ENCODE measurements at places on chromosomes 12 and 14. TPM values are rescaled to one million over a fixed set of nuclear protein-coding genes. Genes with fewer than 3 reads are reported as not detected.

DNA sequence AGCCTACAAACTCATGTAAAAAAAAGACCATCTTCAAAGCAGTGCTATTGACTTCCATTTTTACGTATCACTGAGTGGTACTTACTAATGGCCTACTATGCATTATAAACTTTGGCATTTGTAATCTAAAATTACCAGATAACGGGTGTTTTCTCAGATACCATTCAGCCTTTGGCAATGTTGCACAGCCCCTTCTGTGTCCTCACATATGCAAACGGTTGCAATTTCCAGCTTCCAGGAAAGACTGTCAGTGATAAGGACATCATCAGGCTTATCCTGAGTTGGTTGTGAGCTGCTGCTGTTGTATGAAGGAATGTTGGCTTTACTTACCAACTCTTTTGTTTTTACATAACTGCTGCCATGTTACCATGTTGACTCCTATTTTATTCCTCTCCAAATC, 1.6 kb upstream of the SLC6A13 start:
- peaks cover 12% of the 10 kb centered on the region for H3K4me1 ChIP-seq
- H3K27ac ChIP-seq: no peak overlapping the region
- H3K27me3 ChIP-seq: peaks cover 8% of the 10 kb centered on the region
- no peaks in the 10 kb centered on the region for H3K36me3 ChIP-seq
- no peak overlapping the region for H3K4me3 ChIP-seq
- no peak for DNase-seq

Gene ADCY6
- total RNA-seq: 28.9 TPM

Gene ATF7
- total RNA-seq: 38.3 TPM

DNA sequence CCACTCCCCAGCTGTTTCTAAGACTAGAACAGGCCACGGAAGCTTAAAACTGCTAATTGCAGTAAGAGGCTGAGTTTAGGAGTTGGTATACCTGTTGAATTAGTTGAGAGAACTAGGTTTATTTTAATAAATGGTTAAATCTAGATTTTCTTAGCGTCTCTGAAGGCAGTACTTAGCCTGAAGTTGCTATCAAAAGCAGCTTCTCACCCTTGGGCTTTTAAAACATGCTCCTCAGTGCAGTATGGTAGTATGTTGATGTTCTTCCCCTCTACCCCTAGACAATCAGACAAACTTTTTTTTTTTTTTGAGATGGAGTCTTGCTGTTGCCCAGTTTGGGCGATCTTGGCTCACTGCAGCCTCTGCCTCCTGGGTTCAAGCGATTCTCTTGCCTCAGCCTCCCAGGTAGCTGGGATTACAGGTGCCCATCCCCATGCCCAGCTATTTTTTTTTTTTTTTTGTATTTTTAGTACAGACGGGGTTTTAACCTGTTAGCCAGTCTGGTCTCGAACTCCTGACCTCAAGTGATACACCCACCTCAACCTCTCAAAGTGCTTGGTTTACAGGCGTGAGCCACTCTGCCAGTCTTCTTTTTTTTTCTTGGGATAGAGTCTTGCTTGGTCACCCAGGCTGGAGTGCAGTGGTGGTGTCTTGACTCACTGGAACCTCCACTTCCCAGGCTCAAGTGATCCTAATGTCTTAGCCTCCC, 6.8 kb downstream of the SRSF5 start:
- peaks cover 86% of the 10 kb centered on the region for H3K36me3 ChIP-seq
- DNase-seq: no peak
- no peaks in the 10 kb centered on the region for H3K27me3 ChIP-seq
- H3K4me3 ChIP-seq: no peak overlapping the region

- H3K4me3 ChIP-seq: no peak overlapping the region
- DNase-seq: no peak
- peaks cover 10% of the 10 kb centered on the region for H3K4me1 ChIP-seq
- H3K27me3 ChIP-seq: no peaks in the 10 kb centered on the region
Measured at GRCh38 chr12:8695116-8695515, 2.7 kb upstream of the RIMKLB start.

GRCh38 chr12:11174022-11174421, 3.0 kb downstream of the SMIM10L1 start:
- H3K27ac ChIP-seq: no peak overlapping the region
- no peaks in the 10 kb centered on the region for H3K27me3 ChIP-seq
- DNase-seq: no peak
- no peak overlapping the region for H3K4me3 ChIP-seq
- H3K36me3 ChIP-seq: no peaks in the 10 kb centered on the region

GRCh38 chr12:5294274-5295070, 137.4 kb upstream of the NTF3 start:
- no peaks in the 10 kb centered on the region for H3K36me3 ChIP-seq
- H3K27ac ChIP-seq: no peak overlapping the region
- H3K4me1 ChIP-seq: no peaks in the 10 kb centered on the region

- H3K4me3 ChIP-seq: no peak overlapping the region
- H3K27ac ChIP-seq: no peak overlapping the region
- DNase-seq: no peak
- peaks cover 8% of the 10 kb centered on the region for H3K4me1 ChIP-seq
Measured at GRCh38 chr14:87998482-87998881, 5.5 kb upstream of the GALC start.

DNA sequence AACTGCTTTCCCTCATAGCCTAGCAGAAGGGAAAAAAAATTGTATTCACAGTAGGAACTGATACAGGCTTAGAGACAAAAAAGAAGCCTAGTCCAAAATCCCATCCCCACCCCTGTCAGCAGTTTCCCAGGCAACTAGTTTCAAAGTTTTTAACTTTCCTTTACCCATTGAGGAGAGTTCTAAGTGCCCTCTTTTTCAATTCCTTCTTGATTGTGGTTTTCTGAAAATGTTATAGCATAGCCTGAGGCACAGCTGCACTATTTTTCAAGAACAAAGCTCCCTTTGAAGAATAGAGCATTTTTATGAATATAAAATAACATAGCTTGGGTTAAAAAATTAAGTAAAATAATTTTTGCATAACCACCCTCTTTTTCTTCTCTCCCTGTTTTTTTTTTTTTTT, 81.6 kb downstream of the IPO8 start:
- no peak overlapping the region for H3K4me3 ChIP-seq
- H3K4me1 ChIP-seq: no peaks in the 10 kb centered on the region
- H3K27ac ChIP-seq: no peak overlapping the region
- H3K36me3 ChIP-seq: no peaks in the 10 kb centered on the region
- no peaks in the 10 kb centered on the region for H3K27me3 ChIP-seq

Gene LRRC74A
- not detected for total RNA-seq

- no peaks in the 10 kb centered on the region for H3K4me1 ChIP-seq
- no peaks in the 10 kb centered on the region for H3K36me3 ChIP-seq
- DNase-seq: no peak
- no peak overlapping the region for H3K27ac ChIP-seq
- peaks cover 20% of the 10 kb centered on the region for H3K27me3 ChIP-seq
Measured at GRCh38 chr14:97408937-97409815, 612.0 kb downstream of the VRK1 start.

- no peaks in the 10 kb centered on the region for H3K27me3 ChIP-seq
- no peak for DNase-seq
Measured at GRCh38 chr12:131929581-131930456, 743 bp downstream of the PUS1 start.

Gene AICDA
- total RNA-seq: not detected

Gene OR4E1
- total RNA-seq: not detected

DNA sequence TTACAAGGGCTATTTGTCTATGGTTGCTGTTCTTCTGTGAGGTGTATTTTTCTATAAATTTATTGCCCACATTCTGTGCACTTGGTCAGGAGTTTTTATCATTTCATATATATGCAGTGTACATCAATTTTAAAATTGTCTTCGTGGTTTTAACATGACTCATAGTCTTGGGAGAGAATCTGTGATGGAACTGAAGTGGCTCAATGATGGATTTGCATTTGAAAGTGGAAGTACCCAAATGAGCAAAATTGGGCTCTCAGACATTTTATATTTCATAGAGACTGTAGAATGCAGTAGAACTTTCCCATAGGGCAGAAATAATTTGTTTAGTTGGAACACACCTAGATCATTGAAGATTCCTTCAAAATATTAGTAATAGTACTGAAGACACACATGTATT, 1.9 kb upstream of the SCFD1 start:
- no peak overlapping the region for H3K27ac ChIP-seq
- peaks cover 13% of the 10 kb centered on the region for H3K4me1 ChIP-seq
- DNase-seq: peak; percentile 61
- peaks cover 5% of the 10 kb centered on the region for H3K36me3 ChIP-seq
- H3K27me3 ChIP-seq: no peaks in the 10 kb centered on the region

DNA sequence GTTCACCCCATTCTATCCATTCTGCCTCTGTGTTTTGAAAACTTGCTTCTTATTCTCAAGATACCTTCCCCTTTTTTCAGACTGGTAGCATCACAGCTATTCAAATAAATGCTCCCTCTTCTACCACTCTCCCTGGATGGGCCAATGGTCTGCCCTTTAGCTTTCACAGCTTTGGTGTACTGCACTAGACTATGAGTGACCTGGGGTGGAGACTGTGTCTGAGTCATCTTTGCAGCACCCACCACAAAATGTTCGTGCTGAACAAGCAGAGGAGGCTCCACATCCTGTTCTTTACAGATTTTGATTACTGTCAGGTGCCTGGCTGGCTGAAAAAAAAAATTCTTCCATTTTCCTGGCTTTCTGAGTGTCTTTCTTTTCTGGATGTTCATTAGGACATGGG, 1104.1 kb upstream of the TMEM132C start:
- H3K27me3 ChIP-seq: no peaks in the 10 kb centered on the region
- no peak overlapping the region for H3K27ac ChIP-seq
- no peak overlapping the region for H3K4me3 ChIP-seq
- no peaks in the 10 kb centered on the region for H3K36me3 ChIP-seq
- peak; percentile 80 for DNase-seq
- peaks cover 10% of the 10 kb centered on the region for H3K4me1 ChIP-seq

- H3K4me3 ChIP-seq: no peak overlapping the region
- no peak for DNase-seq
- H3K36me3 ChIP-seq: no peaks in the 10 kb centered on the region
Measured at GRCh38 chr12:130711756-130712155, 4.3 kb downstream of the RIMBP2 start.

Gene B4GALNT1
- total RNA-seq: 2.6 TPM

- H3K4me3 ChIP-seq: no peak overlapping the region
- H3K27me3 ChIP-seq: no peaks in the 10 kb centered on the region
- no peak overlapping the region for H3K27ac ChIP-seq
- DNase-seq: no peak
- H3K4me1 ChIP-seq: peaks cover 6% of the 10 kb centered on the region
- no peaks in the 10 kb centered on the region for H3K36me3 ChIP-seq
Measured at GRCh38 chr12:62917926-62918325, 17.0 kb downstream of the PPM1H start.

GRCh38 chr14:93056840-93057585, 58.7 kb downstream of the ITPK1 start:
- no peak for DNase-seq
- no peaks in the 10 kb centered on the region for H3K4me1 ChIP-seq
- H3K36me3 ChIP-seq: no peaks in the 10 kb centered on the region
- peaks cover 7% of the 10 kb centered on the region for H3K27me3 ChIP-seq
- no peak overlapping the region for H3K4me3 ChIP-seq

Gene STYK1
- 1.6 TPM for total RNA-seq

DNA sequence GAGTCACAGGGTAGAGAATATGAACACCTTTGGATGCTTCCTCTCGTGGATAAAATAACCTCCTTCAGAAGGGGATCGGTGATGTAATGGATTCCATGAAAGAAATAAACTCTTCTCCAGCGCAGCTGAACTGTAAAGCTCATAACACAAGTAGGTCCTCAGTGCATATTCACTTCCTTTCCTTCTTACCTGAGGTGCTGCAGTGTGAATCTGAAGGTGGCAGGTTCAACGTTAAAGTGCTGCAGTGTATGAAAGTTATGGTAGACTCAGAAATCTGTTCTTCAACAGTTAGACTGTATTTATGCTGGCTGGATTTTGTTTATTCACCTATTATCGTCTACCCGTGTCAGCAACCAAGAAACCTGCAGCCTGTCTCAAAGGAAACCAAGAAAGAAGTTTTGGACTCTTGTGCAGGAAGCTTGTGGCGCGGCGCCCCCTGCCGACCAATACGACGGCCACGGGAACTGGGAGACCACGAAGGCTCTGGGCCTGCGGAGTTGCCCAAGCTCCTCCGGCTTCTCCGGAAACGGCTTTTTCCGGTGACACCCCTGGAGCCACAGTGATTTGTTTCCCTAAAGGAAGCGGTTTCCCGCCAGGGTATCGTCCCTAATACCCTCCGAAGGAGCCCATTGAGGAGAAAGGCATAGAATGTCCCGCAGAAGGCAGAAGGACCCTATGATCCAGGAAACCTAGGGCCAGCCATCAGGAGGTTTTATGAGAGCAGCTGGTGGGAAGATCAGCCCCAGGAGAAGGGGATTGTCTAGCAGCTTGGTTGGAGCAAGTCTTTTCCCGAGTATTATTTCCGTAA, 17.6 kb upstream of the RNASE3 start:
- no peaks in the 10 kb centered on the region for H3K36me3 ChIP-seq
- no peak overlapping the region for H3K27ac ChIP-seq
- H3K27me3 ChIP-seq: no peaks in the 10 kb centered on the region
- H3K4me1 ChIP-seq: peaks cover 3% of the 10 kb centered on the region
- DNase-seq: peak; percentile 5
- H3K4me3 ChIP-seq: no peak overlapping the region

DNA sequence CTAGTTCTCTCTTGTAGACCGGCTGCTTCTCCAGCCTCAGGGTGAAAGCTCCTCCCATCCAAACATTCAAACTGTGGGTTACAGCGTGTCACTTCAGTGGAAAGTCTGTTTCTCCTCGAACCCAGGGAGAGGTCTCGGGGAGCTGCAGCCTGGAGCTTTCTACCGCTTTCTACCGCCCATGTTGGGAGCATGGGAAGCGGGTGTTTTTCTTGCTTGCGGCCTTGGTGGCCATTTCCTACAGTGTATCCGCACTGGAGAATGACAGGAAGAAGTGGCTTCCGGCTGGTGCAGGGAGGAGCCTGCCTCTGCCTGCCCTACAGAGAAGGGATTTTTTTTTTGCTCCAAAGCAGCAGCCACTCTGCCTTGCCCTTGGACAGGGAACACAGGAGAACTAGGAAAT, 21.2 kb downstream of the ZFP36L1 start:
- H3K4me3 ChIP-seq: no peak overlapping the region
- H3K27me3 ChIP-seq: no peaks in the 10 kb centered on the region

Gene TTC9
- total RNA-seq: 8.4 TPM

Gene CARMIL3
- 0.34 TPM for total RNA-seq

Gene ABCC9
- total RNA-seq: 0.36 TPM

Gene EIF4B
- 242 TPM for total RNA-seq

DNA sequence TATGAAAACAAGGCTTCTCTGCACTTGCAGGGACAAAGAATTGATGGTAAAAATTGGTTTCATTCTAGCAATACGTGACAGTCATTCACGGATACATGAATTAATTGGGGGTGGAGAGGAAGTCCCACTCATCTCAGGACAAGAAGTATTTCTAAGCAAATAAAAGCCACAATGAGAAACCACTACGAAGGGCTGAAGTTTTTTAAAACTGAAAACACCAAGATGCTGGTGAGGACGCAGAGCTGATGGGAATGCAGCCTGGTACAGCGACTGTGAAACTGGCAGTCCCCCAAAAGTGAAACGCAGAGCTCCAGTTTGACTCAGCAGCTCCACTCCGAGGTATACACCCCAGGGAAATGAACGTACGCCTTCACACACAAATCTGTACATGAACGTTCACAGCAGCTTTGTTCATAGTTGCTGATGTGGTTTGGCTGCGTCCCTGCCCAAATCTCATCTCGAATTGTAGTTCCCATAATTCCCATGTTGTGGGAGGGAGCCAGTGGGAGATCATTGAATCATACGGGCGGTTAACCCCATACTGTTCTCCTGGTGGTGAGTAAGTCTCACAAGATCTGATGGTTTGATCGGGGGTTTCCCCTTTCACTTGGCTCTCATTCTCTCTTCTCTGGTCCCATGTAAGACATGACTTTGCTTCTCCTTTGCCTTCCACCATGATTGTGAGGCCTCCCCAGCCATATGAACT, 89.0 kb downstream of the SCARB1 start:
- peaks cover 22% of the 10 kb centered on the region for H3K4me1 ChIP-seq
- DNase-seq: peak; percentile 99
- H3K27ac ChIP-seq: peak overlapping the region; percentile 75
- peak overlapping the region; percentile 47 for H3K4me3 ChIP-seq
